ENCODE measurements at places on chromosomes 16 and 17.

DNA sequence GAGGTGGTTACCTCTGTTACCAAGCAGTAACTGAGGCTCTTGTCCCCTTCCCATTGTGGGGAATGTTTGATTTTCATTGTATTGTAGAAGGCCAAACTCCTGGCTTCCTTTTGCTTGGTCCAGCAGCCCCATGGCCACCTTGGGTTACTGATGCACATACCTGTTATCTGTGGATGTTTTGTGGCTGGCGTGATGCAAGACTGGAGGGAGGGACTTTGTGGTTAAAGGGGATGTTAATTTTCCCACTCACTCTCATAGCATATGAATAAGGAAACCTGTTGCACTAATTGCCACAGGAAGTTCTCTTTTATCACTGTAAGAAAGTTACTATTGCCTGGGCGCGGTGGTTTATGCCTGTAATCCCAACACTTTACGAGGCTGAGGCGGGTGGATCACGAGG is 168.6 kb upstream of the HS3ST4 start:
- no peak for DNase-seq

DNA sequence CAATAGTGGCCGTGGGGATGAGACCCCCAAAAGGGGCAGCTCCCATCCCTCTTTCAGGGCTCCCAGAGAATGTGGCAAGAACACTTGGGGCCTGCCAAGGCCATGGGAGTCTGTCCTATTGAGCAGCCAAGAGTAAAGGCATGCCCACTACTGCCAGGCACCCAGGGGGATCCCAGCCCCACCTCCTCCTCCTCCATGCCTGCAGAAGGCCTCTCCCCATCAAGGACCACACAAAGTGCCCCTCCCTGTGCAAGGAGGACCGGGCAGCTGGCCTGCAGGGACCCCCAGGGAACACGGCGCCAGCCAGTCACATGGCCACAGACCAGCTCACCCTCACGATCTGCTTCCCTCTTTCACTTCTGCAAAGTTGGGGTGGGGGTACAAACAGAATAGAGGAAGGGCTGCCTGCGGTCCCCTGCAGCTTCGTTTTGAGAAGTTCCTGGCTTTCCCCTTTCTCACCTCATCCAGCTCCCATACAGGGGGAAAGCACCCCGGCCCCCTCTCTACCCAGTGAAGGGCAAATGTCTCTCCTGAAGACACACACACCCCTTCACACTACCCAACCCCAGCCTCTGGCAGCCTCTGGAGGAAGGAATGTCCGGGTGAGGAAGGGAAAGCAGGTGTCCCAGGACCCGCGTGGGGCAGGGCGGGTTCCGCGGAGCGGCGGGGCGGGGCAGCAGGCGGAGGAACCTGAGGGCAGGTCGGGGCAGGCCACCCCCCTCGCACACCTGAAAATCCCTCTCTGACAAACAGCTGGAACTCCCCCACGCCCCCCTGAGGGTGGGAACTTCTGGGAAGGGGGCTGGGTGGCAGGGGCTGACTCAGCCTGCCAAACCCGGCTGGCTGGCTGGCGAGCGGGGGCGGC is 2.0 kb downstream of the PPP1R9B start:
- DNase-seq, result no peak

DNA sequence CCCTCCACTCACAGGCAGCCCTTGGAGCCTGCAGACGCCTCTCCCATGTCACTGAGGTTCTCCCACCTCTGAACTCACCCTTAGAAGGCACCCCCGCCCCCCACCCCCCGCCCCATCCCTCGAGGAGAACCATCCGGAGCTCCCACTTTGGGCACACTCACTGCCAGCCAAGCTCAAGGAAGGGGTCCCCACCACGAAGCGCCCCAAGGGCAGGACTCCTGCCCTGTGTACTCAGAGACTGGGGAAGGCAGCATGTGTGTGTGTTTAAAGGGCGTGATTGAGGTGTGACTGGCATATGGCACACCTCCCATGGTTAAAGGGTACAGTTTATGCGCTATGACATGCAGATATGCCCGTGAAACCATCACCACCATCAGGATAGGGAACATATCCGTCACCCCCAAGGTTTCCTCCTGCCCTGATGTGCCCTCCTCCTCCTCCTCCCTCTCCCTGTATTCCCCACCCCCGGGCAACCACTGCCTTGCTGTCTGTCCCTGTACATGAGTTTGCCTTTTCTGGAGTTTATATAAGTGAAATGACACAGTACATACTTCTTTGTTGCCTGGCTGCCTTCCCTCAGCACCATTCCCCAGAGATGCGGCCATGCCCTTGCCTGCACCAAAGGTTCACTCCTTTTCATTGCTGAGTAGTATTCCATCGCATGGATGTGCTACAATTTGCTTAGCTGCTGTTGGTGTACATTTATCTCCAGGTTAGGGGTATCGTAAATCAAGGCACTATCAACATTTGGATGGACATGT is 14.0 kb upstream of the RBFOX3 start:
- DNase-seq, result no peak

DNA sequence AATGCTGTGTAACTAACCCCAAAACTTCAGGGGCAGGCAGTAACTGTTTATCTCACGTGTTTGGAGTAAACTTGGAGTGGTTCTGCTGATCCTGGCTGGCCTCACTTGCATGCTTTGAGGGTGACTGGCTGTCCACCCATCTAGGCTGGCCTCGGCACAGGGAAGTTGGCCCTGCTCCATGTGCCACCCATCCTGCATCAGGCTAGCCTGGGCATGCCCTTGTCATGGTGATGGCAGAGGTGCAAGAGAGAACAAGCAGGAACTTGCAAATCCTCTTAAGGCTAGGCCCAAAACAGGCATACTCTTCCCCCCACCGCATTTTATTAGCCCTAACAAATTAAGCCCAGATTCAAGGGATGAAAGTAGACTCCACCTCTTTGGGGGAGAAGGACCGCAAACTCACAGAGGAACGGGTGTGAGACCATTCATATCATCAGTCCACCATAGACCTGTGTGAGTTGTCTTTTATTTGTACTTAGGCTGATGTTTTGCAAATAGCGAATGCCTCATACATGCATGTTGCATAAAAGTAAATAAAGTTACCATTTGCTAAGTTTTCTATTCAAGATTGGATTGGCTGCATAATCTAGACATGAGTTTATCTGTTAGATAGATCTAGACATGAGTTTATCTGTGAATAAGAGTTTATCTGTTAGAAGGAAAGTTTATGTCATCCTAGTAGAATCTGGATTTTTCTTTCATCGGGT is 221.0 kb downstream of the CCDC182 start:
- peak; percentile 90 for DNase-seq

- DNase-seq, result peak; percentile 83
These were observed 16.6 kb downstream of the PLXDC1 start for GRCh38 chr17:39134878-39135277.

DNA sequence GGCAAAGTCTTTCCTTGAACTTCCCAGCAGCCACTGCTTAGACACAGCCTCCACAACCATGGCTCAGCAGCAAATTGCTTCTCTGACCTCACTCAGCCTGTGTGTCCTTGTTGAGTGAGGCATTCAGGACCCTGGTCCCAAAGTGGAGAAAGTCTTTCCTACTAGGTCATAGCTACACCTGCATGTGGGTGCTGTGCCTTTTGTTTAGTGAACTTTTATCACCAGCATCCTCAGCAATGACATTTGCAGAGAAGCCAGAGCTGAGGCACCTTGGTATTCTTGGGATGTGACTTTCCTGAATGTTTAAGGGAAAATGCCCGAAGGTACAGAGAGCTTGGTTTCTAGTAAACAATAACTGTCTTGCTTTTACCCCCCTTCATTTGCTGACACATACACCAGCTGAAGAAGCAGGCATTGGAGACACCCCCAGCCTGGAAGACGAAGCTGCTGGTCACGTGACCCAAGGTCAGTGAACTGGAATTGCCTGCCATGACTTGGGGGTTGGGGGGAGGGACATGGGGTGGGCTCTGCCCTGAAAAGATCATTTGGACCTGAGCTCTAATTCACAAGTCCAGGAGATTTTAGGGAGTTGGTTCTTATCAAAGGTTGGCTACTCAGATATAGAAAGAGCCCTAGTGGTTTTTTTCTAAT is 20.9 kb upstream of the STH start:
- DNase-seq, result no peak

GRCh38 chr17:8421571-8421970 is 14.1 kb upstream of the NDEL1 start:
- no peak for DNase-seq

DNA sequence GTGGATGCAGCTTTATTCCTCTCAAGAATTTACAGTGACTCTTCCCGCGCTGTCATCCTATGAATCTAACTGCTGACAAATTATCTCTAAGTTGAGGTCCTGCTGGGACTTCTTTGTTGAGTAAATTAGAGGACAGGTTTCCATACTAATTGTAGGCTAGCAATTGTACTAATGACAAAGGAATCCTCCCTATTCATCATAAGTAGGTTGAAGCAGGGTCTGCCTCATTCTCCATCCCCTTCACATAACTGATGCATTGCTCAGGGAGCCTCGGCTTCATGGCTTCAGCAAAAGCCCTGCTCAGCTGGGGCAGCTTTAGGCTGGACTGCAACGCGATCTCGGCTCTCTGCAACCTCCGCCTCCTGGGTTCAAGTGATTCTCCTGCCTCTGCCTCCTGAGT is 83.1 kb upstream of the IRX6 start:
- DNase-seq, result no peak

DNA sequence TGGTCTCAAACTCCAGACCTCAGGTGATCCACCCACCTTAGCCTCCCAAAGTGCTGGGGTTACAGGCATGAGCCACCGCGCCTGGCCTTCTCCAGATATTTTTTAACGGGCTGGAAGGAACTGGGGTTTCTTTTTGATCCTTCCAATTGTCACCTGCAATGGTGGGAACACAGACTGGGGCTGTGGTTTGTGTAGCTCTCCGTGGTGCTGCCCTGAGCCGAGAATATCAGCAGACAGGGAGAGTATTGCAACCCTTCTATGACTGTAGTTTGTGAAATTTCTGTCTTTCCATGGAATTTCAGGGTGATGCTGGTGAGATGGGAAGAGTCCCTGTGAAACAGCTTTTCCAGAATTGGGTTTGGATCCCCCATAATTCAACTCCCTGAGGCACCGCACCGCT is 263.5 kb downstream of the ENGASE start:
- DNase-seq, result peak; percentile 6

- DNase-seq, result no peak
These were observed 132.2 kb upstream of the MPHOSPH6 start for GRCh38 chr16:82302042-82302727.

GRCh38 chr17:35254107-35254773 is 11.4 kb downstream of the SLFN5 start:
- peak; percentile 97 for DNase-seq

DNA sequence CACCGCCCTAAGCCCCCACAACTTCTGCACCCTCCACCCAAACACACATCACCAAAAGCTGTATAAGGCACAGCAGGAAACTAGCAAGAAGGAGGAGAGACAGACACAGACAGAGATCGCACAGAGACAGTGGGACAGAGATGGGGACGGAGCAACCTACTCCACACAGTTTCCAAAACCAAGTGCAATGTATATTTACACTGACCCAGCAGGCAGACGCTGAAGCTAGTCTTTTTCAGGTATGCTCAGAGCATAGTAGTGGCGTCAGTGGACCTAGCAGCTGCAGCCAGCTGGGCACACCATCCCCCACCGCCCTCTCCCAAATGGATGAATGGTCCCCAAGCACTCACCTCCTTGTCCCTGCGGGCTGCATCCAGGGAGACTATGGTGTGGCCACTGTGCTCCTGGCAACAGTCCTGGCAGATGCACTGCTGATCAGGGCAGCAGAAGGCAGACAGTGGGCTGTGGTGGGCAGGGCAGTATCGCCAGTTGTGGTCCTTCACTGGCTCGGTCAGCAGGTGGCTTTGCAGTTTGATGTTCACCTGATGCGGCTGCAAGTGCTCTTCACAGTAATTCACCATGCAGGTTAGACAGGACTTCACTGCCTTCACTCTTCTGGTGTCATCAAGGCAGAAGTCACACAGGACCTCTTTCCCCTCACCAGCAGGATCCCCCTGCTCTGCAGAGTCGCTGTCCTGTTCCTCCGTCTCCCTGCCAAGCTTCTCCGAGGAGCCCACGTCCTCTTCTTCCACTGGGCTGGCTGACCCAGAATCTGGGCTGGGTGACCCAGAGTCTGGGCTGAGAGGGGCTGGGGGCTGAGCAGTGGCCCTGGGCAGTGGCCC is 31.5 kb upstream of the FBXW10B start:
- peak; percentile 40 for DNase-seq

DNA sequence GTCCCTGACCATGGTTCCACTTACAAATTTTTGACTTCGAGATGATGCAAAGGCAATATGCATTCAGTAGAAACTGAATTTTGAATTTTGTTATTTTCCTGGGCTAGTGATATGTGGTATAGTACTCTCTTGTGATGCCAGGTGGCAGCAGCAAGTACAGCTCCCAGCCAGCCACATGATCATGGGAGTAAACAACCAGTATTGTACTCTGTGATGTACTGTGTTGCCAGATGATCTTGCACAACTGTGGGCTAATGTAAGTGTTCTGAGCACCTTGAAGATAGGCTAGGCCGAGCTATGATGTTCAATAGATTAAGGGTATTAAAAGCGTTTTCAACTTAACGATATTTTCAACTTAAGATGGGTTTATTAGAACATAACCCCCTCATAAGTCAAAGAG is 250.8 kb downstream of the STX8 start:
- no peak for DNase-seq

GRCh38 chr17:19375732-19376131 is 2.6 kb upstream of the MAPK7 start:
- DNase-seq, result no peak

DNA sequence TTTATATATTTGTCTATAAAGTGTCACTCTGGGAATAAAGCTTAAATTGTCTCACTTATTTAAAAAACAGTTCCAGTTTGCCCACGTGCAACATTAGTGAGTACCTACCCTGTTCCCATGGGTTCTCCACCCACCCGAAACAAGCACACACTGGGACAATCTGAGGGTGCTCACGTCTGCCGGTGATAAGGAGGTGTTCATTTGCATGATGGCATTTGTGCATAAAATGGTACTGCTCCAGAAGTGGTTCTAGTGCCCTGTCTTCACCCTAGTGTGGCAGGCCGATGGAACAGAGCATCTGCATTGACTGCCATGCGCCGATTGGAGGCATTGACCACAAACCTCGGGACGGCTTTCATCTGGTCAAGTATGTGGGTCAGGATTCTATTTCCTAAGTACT is 35.6 kb upstream of the ENDOV start:
- no peak for DNase-seq

DNA sequence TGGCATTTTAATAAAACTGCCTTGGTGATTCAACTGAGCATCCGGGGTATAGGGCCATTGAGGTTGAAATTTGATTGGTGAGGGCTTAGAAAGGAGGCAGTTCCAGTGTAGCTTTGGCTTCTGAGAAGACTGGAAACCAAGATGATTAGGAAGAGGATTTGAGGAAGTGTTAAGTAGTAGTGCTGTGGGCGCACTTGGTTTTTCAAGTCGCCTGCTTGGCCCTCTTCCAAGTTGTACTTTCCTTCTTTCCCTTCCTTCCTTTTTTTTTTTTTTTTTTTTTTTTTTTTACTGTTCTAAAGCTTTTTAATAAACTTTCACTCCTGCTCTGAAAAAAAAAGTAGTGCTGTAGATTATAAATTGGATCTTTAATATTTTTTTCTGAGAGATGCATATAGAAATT is 320.5 kb downstream of the UTP18 start:
- DNase-seq, result no peak

- DNase-seq, result peak; percentile 69
These were observed 58.0 kb upstream of the HNF1B start for GRCh38 chr17:37802712-37803416.

- DNase-seq, result peak; percentile 79
These were observed 2.6 kb downstream of the RARA start for GRCh38 chr17:40311575-40311974.

GRCh38 chr17:80452173-80452915 is 24.1 kb downstream of the NPTX1 start:
- DNase-seq, result no peak
